GM03348 (cell line): ENCODE measurements at places on chromosomes 4 and X.

- no peak for DNase-seq
Observed at GRCh38 chrX:31706466-31706865, 634.6 kb upstream of the FTHL17 start.

GRCh38 chr4:183962419-183962818, 57.3 kb downstream of the STOX2 start:
- DNase-seq = no peak

GRCh38 chrX:72131317-72132294, at the start of gene RTL5:
Gene RTL5, minus strand, starts transcription at chrX:72131915.
- peak; percentile 92 for DNase-seq

DNA sequence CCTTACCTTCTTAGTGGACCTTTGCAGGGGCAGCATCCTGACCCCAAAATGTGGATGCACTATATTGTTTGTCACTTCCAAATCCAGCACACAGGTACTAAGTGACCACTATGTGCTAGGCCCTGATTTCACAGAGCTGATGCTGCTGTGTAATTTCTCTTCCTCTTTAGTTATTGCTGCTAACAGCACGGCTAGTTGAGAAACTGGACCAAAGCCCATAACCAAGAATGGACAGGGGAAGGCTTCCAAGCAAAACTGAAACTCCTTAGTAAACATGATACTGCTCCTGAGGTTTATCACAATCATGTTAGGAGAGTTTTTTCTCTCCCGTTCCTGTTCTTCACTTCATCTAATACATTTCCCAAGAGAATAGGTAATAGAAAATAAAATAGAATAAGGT, 172.9 kb upstream of the TTC29 start:
- DNase-seq = peak; percentile 51

- no peak for DNase-seq
Observed at GRCh38 chr4:79250887-79251286, 75.0 kb downstream of the NAA11 start.

DNA sequence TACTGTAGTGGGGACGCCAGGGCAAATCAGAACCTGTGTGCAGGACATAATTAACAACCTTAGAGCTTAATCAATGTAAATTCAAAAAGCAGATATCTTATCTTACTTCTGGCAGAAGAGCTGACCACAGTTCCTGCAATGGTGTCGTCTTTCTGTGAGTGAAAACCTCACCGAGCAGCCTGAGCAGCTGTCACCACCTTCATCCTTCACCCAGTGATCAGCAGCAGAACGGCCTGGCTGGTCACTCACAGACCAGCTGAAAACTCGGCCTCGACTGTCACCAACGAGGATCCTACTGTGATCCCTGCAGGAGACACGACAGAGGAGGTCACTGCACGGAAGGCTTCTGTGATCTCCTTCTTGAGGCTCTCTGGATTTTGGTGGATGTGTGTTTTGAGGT, 94.2 kb downstream of the CDS1 start:
- DNase-seq = no peak

DNA sequence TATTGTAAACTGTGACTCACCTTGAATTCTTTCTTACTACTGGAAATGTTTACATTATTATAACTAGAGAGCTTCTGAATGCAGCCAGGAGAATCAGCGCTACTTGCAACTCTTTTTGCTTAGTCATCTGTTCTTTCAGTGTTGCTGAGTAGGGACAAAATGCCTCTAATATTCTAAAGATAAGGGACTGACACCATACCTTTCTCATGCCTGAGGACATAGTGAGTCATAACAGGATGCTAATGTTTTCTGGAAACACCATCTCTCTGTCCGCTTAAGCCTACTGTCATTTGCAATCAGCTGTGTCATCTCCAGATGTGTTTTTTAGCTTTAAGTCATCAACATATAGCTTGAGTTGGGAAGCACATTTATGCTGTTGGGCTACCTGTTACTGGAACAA, 108.3 kb downstream of the QRFPR start:
- no peak for DNase-seq

- DNase-seq = no peak
Observed at GRCh38 chr4:42112846-42113245, 39.6 kb downstream of the BEND4 start.

GRCh38 chrX:18591834-18592233, 80.1 kb downstream of the RS1 start:
- no peak for DNase-seq

DNA sequence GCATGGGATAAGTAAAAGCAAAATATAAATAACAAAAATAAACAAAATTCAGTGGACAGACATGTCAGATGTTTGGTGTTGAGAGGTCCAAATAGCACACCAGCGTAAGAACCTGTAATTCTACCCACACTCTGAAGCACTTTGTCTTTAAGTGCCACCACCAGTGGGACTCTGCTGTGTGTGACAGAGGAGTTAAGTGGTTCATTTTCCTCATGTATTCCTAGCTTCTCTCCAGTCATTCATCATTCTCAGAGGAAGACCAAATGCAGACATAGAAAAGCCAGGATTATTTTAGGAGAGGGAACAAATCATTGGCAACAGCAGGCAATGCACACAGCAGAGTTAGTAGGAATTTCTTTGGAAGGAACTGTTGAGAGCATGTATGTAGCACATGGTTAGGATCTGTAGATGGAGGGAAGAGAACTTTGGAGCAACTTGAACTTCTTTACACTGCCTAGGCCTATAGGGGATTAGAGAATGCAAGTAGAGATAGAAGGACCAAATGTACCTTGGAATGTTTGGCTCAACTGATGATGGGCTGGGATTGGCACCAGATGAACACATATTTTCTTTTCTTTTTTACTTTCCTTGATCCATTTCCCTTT, 43.0 kb upstream of the ARHGAP24 start:
- DNase-seq = no peak

GRCh38 chr4:144634978-144635747, 10.8 kb upstream of the HHIP start:
- DNase-seq = no peak

- no peak for DNase-seq
Observed at GRCh38 chr4:112119353-112119783, 25.9 kb upstream of the FAM241A start.

DNA sequence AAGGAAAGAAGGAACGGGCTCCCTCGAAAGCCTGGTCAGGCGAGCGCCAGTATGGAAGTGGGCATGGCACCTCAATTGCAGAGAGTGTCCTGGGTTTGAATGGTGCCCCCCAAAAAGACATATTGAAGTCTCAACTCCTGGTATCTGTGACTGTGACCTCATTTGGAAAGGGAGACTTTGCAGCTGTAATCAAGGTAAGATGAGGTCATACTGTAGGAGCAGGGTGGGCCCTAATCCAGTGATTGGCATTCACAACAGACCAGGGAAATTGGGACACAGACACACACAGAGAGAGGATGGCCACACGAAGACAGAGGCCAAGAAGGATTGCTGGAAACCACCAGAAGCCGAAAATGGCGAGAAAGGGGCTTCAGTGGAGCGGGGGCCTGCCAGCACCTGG, 6.4 kb downstream of the ZFP92 start:
- no peak for DNase-seq

GRCh38 chr4:151566053-151566452, 157.1 kb downstream of the FHIP1A start:
- DNase-seq = no peak

GRCh38 chr4:76802236-76803021, 95.5 kb downstream of the SOWAHB start:
- DNase-seq = peak; percentile 39

- no peak for DNase-seq
Observed at GRCh38 chr4:127523369-127523768, 109.4 kb upstream of the INTU start.

- DNase-seq = peak; percentile 52
Observed at GRCh38 chr4:52657618-52658501, 1.2 kb downstream of the USP46 start.

DNA sequence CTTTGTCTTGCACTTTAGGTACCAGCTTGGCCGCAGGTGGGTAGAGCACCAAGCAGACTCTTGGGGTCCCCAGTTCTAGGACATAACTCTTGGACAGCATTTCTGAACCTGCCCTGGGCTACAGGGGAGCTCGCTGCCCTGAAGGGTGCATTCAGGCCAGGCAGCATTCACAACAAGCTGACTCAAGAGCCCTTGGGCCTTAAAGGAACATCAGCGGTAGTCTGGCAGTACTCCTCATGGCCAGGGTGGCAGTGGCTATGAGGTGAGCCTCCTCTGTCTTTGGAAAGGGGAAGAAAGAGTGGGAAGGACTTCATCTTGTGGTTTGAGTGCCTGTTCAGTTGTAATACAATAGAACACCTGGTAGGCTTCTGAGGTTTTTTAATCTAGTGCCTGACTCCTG, 24.8 kb upstream of the SMARCA5 start:
- no peak for DNase-seq

DNA sequence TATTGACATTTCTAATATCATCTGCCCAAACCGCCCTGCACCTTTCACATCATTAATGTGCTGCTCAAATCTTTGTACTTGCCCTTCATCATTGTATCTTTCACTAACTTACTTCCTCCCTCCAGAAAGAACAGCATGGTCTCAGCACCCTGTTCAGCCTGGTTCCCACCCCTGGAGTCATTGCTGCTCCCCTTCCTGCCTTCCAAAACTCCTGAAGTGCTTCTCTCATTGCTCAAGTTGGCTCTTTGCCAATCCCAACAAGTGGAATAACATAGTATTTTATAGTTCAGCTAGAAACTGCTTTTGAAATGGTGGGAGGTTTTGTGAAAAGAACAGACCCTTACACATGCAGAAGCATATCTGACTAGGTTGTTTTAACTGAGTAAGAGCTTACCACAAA, 14.0 kb upstream of the TTC29 start:
- DNase-seq = no peak

DNA sequence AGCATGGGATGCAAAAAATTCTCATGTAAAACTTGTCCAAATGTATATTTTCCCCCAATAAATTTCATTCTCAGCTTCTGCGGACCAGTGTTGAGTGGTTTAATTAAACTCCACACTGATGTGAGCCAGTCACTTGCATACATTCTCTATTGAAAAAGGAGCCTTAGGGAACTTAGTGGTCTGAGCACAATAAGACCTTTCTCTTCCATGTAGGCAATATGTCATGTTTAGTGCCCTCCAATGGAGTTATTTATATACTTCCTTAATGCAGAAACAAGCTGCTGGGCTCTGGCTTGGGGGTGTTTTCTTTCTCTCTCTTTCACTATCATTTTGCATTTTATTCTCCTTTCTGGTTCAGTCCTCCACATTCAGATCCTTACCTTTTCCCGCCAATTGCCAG, 196.9 kb downstream of the ANAPC10 start:
- no peak for DNase-seq

DNA sequence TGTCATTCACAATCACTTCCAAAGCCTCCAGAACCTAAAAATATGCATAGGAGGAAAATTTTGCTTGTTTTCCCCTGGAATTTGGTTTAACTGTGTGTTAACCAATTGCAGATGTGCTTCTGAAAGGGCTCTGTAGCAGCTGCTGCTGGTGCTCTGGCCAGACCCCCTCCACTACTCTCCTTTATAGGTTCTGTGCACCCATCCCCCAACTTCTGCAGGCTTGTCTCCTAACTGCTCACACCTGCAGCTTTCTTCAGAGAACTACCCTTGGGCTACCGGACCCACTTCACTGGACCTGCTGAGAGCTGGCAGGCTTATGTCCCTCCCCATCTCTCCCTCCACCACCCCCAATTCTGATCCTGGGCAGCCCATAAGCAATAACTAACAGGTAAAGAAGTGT, 662.1 kb upstream of the DIPK2B start:
- no peak for DNase-seq

DNA sequence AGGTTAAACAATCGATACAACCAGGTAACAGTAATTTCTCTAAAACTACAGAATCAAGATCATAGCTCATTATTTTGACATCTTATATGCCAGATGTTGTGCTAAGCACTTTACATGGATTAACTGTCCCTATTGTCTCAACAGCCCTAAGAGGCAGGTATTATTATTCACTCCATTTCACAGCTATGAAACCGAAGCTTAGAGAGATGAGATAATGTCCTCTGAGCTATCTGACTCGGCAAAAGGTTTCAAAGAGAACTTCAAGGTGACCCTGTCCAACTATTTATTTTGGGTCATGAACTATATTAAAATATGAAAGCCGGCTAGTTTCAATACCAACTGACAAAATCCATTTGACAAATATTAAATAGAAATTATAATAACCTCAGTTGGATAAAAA, 10.3 kb downstream of the SLC25A5 start:
- no peak for DNase-seq

DNA sequence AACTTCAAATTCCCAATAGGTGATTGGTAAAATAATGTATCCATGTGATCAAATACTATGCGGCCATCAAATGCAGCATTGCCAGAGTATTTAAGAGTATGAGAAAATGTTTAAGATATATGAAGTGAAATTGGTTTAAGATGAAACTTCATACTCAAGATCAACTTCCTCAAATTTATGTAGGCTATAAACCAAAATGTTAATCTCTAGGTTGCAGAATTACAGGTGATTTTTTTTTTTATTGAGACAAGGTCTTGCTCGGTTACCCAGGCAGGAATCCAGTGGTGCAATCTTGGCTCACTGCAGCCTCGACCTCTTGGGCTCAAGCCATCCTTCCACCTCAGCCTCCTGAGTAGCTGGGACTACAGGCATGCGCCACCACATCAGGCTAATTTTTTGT, 25.3 kb downstream of the ACSL4 start:
- DNase-seq = no peak

DNA sequence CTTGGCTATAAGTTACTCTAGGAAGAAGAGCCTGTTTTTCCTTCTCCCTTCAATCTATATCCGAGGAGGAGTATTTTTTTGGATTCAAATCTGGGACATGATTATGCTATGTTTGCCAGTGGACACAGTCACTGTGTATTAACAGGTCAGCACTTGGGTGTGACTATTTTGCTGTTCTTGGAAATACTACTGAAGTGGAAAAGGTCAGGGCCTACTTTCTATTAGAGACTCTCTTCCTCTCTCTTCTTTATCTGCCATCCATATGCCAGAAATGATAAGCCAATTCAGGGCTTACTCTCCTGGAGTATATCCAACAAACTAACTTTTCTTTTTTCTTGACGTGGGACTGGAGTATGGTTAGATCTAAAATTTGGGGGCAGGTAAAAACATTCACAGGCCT, 40.5 kb downstream of the MID1IP1 start:
- no peak for DNase-seq

DNA sequence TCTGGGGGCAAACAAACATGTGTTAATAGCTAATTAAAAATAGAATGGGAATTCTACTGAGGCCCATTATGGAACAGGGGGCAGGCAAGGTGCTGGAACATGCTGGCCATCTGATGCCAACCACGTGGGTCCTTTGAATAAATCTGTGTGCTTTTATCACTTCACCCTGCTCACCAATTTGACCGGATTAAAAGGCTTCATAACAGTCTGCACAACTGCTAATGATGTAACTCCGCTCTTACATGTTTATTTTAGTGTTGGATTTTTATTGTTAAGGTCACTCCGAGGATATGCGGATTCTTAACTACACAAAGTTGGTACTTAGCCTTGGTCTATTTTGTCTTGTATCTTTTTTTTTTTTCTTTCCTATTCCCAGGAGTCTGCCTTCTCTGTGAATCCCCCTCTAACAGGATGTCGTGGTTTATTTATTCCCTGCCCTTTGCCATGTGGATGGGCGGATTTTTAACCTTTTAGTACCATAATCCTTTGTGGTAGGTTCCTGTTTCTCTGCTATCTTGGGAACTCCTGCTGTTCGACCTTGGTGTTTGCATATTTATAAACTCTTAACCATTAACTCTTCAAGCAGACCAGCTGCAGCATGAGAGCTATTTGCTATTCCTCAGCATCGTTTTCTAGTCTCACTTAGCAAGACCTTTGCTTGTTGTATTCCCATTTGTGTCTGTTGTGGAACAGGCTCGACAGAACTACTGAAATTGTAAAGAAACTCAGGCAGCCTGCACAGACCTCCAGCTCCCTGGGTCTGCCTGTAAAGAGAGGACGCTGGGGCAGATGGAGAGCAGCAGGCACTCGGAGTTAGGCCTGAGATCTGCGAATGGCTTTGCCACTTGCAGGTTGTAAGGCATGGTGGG, 38.0 kb downstream of the TRIM2 start:
- DNase-seq = no peak
